HS-27A (cell line): ENCODE measurements at places on chromosomes 12 and 14.

DNA sequence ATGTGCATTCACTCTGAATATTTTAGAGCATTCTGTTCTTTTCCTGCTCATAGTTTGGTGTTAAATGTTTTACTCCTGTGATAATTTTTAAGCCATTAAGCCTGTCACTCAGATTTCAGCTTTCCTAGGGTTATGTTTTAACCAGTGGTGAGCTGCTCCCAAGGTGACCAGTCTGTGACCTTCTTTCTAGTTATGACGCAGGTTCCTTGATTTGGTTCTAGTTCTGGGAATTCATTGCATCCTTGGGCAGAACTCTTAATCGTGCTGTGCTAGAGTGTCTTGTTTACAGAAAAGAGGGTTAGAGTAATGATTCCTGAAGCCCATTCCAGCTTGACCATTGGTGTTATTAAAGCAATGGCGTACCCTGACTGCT, 2.2 kb downstream of the GABARAPL1 start:
- no peak for DNase-seq

DNA sequence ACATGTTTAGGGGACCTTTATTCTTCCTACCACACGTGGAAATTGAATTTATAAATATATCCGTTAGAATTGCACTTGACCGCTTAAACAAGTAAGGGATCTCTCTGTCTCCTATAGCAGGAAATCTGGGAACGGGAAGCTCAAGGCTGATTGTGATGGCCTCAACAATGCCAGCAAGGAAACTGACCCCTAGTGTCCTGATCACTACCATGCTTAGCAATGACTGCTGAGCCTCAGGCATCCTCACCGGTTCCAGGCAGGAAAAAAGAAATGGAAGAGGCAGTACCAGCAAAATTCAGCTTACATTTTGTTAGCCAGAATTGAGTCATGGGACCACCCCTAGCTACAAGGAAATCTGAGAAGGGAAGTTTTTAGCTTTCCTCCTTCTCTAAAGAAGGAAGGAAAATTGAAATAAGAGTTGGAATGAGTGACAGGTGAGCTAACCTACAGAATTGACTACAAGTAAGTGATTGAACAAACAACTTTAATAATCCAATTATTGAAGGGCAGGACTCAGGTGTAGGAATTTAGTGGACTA, 43.9 kb upstream of the AMN1 start:
- no peak for DNase-seq

DNA sequence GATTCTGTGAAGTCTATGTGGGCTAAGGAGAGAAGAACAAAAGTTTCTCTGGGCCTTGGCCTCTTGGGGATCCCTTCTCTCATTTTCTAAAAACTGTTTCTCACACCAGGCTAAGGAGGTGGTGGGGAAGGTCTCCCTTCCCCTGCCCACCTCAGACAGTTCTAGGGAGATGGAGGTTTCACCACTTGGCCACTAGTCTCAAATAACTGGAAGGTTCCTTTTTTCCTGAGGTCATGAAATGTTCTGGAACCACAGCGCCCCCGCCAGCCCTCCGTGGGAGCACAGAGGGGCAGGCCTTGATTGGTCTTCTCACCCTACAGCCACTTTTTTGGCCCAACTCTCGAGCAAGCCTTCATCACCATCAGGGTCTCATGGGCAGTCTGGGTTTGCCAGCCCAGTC, 12.6 kb downstream of the C12orf43 start:
- DNase-seq, result no peak

GRCh38 chr14:58663494-58664111, 25.8 kb downstream of the DACT1 start:
- no peak for DNase-seq

DNA sequence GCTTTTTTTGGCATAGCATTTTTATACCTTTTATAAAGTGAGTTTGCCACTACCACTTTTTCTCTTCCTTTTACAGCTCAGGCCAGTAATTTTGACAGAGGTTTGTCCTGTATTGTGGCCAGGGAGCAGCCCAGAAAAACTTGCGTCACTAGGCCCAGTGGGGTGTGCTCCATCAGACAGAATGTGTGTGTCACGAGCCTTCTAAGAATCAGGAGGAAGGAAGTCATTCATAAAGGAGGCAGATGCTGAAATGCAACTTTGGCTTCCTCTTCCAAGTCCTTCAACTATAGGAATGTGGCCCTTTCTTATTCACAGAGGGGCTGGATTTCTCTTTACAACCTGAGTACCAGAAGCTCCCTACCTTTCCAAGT, 10.1 kb upstream of the RAB35 start:
- DNase-seq, result no peak

DNA sequence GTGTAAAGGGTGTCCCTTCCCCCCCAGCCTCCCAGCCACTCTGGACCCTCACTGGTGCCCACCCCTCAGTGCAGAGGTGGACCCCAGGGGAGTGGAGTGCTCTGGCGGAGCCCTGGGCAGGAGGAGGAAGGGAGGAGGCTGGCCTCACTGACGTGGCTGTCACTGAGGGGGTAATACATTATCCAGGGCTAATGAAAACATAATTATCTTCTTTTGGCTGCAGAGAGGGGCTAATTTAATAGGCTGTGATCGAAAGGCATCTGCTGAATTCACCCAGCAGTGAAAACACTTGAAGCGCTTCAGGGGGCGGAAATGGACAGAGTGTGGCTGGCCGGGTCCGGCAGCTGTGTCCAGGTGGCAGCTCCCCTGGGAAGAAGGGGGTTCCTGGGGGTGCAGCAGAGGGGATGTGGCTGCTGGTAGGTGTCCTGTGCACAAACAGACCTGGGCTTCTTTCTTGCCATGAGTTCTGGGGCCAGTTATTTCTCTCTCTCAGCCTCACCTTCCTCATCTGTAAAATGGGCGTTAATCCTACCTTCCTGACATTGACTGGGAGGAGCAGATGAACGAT, 3.7 kb upstream of the NOS1 start:
- DNase-seq, result no peak

DNA sequence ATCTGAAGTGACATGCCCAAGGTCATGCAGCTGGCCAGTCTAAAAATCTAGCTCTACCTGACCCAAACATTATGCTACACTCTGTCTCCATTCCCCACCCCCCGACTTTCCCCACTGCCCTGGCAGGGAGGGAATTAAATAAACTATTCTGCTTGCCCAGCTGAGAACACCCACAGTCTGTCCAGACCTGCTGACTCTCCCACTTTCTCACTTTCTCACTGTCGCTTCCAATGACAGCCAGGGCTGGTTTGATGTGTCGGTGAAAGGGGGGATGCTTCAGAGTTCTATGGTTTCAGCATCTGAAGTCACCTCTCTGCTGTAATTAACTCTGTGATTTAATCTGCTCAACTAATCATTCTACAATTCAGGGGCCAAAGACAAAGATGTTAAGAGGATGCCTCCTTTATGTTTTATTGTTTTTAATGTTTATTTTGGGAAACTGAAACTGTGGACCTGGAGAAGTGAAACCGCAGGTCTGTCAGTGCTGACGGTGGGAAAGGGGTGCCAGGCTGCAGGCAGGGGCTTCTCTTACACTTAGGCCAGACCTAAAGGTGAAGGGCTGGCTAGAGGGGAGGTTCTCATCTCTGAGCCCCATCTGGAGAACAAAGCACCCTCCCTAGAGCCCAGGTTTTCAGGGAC, 8.1 kb upstream of the MSI1 start:
- no peak for DNase-seq

GRCh38 chr12:11981121-11981733, 89.5 kb upstream of the BCL2L14 start:
- DNase-seq, result peak; percentile 62

GRCh38 chr12:93782853-93783252, 105.7 kb downstream of the CRADD start:
- DNase-seq, result no peak
